Activated CD8-positive, alpha-beta memory T cell treated with anti-CD3 and anti-CD28 coated beads for 48 hours (primary cell): ENCODE measurements at places on chromosomes 12 and 14.

GRCh38 chr14:105470350-105471296 is 4.0 kb upstream of the CRIP2 start:
- DNase-seq, result no peak

- DNase-seq, result no peak
Observed at GRCh38 chr12:32290411-32290810, 108.9 kb upstream of the FGD4 start.

GRCh38 chr14:100147181-100147631 is 12.2 kb downstream of the DEGS2 start:
- peak; percentile 29 for DNase-seq

- DNase-seq, result no peak
Observed at GRCh38 chr12:22812531-22812930, 187.6 kb downstream of the ETNK1 start.

- no peak for DNase-seq
Observed at GRCh38 chr12:60345442-60345841, 749.6 kb downstream of the SLC16A7 start.

DNA sequence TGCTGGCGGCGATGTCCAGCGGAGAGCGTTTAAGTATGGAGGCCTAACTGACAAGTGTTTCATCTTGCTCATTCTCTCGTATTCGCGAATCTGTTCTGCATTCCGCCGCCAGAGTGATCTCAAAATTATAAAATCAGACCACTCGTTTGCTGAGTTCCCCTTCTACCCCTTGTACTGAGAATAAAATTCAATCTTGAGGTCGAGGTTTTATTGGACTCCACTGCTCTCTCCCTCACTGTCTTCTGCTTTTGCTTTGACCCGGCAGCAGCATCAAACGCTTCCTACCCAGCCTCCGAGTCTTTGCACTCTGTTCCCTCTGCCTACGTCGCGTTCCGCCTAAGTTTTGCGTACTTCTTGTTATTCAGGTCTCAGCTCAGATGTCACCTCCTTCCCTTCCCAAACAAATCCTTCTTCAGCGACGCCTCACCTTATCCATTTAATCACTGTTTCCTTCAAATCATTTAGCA is 462 bp downstream of the KNTC1 start:
- no peak for DNase-seq

GRCh38 chr12:29546000-29546399 is 48.5 kb upstream of the OVCH1 start:
- DNase-seq, result no peak
